ENCODE measurements at places on chromosomes 5 and 9. TPM values are rescaled to one million over a fixed set of nuclear protein-coding genes. Genes with fewer than 3 reads are reported as not detected.

OTP gene
- not detected for total RNA-seq

CNTFR gene
- under 0.01 TPM for total RNA-seq

IL13 gene
- not detected for total RNA-seq

OR1J2 gene
- total RNA-seq, result 0.14 TPM

PCDHGA3 gene
- total RNA-seq, result 1.4 TPM

TSC1 gene
- 26.5 TPM for total RNA-seq

HNRNPA0 gene
- total RNA-seq, result 13.8 TPM
